ENCODE measurements at places on chromosomes 12 and 14. TPM values are rescaled to one million over a fixed set of nuclear protein-coding genes. Genes with fewer than 3 reads are reported as not detected.
A peak's percentile ranks its signal among the peaks of the same experiment; 100 is the strongest.

- no peak for DNase-seq
These were observed 8.8 kb upstream of the CEBPE start for GRCh38 chr14:23127861-23128260.

WNT1 gene
- not detected for total RNA-seq

- peak; percentile 96 for DNase-seq
These were observed 101.2 kb upstream of the SLC38A2 start for GRCh38 chr12:46473634-46474329.

DNA sequence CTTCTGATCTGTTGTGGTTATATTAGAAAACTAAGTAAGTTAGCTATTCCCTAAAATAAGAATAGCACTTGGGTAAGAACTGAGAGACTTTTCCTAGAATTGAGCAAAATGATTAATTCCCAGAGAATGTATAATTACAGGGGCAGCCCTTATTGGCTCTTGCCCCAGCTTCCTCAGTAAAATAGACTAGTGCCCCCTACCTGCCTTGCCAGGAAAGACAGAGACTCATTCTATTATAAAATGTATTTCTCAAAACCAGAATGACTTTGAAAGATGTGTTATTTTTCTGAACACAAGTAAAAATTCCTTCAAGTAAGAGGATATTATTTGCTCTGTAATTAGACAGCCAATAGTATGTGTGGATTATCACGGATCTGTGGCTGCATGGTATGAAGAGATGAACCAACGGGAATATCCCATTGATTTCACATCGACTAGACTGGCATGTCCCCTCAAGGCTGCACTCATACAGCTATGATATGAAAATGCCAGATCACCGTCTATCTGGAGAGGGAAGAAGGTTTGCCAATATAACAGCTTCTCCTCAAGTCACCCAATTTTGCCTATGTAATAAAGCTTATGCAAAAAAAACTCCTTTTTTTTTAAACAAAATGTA, 7.4 kb upstream of the GLRX5 start:
- DNase-seq = peak; percentile 41

DNA sequence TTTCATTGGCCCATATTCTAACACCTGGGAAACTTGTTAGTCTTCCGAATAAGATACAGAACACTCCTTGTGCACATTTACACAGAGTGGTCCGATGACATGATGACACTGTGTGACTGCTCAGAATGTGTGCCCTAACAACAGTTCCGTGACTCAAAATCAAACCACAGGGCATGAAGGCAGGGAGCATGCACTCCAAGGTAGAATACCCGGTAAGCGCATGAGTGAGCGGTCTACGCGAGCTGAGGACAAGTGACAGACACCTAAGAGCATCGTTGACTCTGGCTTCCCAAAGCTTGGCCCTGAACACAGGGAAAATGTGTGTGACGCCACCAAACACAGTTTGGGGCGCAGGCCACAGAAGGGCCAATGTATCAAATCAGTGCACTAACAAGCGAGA, 18.6 kb downstream of the CLIP1 start:
- DNase-seq = no peak

- no peak for DNase-seq
These were observed 177.0 kb downstream of the ALX1 start for GRCh38 chr12:85457016-85457415.

GRCh38 chr12:9742661-9743060, 9.8 kb upstream of the CLECL1 start:
- no peak for DNase-seq

DNA sequence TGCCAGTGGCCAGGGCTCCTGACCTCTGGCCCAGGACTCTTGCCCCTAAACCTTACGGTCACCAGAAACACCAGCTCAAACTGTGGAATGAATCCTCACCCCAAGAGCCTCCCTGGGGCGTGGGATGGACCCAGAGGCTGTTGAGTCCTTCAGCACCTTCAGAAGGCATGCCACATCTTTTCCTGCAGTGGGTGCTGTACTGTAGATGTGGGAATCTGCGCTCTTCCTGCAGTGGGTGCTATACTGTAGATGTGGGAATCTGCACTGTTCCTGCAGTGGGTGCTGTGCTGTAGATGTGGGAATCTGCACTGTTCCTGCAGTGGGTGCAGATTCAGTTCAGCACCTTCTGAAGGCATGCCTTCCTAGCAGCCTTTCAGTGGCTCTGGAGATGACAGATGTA, 1.2 kb downstream of the KRT82 start:
- no peak for DNase-seq

- DNase-seq = no peak
These were observed 24.1 kb downstream of the ATP5MC2 start for GRCh38 chr12:53651737-53652136.

PDZRN4 gene
- not detected for total RNA-seq

DNA sequence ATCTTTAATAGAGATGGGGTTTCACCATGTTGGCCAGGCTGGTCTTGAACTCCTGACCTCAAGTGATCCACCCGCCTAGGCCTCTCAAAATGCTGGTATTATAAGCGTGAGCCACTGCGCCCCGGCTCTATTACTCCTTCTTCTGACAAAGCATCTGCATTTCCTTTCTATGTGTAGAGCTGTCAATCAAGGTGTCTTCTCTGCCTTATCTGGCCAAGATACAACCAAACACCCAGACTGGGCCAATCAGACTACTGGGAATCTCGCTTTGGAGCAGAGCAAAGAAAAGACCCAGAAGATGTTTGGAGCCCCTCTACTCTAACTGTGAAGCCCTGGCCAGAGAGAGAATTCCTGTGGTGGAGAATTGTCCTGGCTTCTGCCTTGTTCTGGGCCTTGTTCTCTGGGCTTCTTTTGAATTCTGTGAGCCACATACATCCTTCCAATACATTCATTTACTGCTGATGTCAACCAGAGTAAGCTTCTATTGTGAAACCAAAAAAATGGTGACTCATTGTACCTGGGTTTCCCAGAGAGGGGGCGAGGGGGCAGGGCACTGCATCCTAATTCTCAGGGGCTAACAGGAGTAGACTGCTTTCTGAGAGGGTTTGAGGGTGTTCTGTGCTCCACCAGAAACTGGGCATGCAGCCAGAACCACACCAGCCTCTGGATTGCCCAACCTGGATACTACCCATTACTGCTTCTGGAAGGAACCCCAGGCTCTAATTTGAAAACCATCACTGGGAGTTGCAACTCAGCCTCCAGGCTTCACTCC, 18.8 kb upstream of the FLVCR2 start:
- no peak for DNase-seq

- DNase-seq = no peak
These were observed 58.9 kb downstream of the ANAPC7 start for GRCh38 chr12:110344657-110345056.

DNA sequence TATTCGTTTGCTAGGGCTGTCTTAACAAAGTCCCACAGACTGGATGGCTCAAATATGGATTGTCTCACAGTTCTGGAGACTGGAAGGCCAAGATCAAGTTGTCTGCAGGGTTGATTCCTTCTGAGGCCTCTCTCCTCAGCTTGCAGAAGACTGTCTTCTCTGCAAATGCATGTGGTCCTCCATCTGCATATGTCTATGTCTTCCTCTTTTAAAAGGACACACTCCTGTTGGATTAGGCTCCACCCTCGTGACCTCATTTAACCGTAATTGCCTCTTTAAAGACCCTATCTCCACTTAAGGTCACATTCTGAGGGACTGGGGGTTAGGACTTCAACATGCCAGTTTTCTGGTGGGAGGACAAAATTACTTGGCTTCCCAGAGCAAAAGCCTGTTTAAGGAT, 123.3 kb downstream of the SLC38A6 start:
- DNase-seq = no peak

EPYC gene
- not detected for total RNA-seq

SETD3 gene
- total RNA-seq = 47.4 TPM

PTPRB gene
- total RNA-seq = 113 TPM

LARP4 gene
- total RNA-seq = 40.8 TPM

LTB4R gene
- 2.0 TPM for total RNA-seq

- DNase-seq = no peak
These were observed 55.3 kb downstream of the ZFYVE21 start for GRCh38 chr14:103770902-103771301.

SLC5A8 gene
- under 0.01 TPM for total RNA-seq

ZBTB25 gene
- total RNA-seq = 3.1 TPM

- no peak for DNase-seq
These were observed 103.3 kb upstream of the CRY1 start for GRCh38 chr12:107196681-107197080.

TMPRSS12 gene
- total RNA-seq = not detected

AKAP3 gene
- total RNA-seq = 1.5 TPM

- DNase-seq = peak; percentile 15
These were observed 138.9 kb downstream of the PIK3C2G start for GRCh38 chr12:18400186-18400585.

PROX2 gene
- not detected for total RNA-seq

GRCh38 chr14:77032844-77033621, 4.5 kb upstream of the IRF2BPL start:
- peak; percentile 90 for DNase-seq

GRCh38 chr14:101197595-101198397, 294.3 kb upstream of the RTL1 start:
- DNase-seq = no peak

- DNase-seq = no peak
These were observed 11.1 kb downstream of the KRT77 start for GRCh38 chr12:52692254-52692653.

KLHDC2 gene
- total RNA-seq = 67.7 TPM

GRCh38 chr14:39459795-39460478, 27.7 kb upstream of the FBXO33 start:
- DNase-seq = no peak

DNA sequence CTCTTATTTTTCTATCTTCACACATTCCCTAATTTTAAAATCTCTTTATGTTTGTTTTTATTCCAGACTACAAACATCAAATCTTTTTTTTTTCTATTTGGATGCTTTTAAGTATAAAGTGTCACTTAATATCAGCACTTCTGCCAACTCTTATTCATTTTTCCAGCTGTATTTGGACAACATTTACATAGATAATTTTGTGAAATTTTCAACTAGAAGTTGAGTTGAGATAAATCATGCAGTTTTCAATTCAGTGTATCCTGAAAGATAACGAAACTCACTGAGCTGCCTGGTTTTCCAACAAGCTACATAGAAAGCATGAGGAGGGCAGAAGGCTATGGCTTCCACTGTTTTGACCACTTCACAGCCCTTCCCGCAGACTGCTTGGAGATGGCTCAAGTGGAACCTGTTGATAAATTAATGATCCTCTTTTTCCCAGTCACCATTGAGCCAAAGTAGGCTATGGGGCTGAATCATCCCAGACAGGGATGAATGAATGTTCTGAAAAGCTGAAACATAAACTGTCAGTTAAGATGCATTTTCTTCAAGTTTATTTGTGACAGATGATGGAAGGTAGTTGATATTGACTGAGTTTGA, 213.9 kb downstream of the RAD51B start:
- no peak for DNase-seq

DNA sequence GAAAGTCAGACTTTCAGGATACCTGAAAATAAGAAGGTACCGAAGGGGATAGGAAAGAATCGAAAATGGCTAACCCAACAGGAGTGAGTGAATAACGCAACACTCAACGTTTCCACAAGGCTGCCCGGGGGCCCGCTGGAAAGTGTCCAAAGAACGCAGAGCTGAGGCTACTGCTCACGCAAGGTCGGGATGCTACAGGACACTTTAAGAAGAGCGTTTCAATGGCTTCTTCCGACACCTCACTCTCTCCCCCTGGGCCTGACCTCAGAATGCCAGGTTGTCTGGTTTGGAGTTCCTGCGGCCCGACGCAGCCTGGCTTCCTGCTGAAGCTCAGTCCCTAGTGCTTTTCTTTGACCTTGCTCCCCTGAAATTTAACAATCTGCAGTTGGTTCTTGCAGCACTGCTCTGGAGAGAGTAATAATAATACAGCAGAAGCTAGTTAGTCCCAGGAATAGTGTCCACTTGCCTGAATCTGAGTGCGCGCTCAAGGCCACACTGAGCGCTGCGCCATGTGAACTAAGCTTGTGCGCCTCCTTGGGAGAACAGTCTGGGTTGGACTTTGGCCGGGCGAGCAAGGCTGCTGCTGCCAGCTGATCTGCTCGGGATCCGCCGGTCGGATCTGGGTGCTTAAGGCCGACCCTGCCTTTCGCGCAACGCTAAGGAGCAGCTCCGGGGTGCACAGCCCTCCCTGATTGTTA, 2.0 kb upstream of the ALX1 start:
- DNase-seq = no peak

MEG3 gene
- 10.1 TPM for total RNA-seq

- DNase-seq = no peak
These were observed 247.0 kb downstream of the PHLDA1 start for GRCh38 chr12:75784591-75784990.

- DNase-seq = no peak
These were observed 135.0 kb downstream of the NCOR2 start for GRCh38 chr12:124432376-124432775.

- no peak for DNase-seq
These were observed 496.9 kb upstream of the TMEM132C start for GRCh38 chr12:127770118-127770517.

GPATCH2L gene
- total RNA-seq = 31.7 TPM
